ENCODE measurements at places on chromosomes 2 and 18. TPM values are rescaled to one million over a fixed set of nuclear protein-coding genes. Genes with fewer than 3 reads are reported as not detected.

The ANAPC1 gene
- total RNA-seq: 78.4 TPM

The HAAO gene
- total RNA-seq: not detected

The OXER1 gene
- not detected for total RNA-seq

GRCh38 chr2:23435250-23436035 is 50.5 kb downstream of the KLHL29 start:
- no peak for DNase-seq

- no peak for DNase-seq
Measured at GRCh38 chr2:26197516-26197915, 24.6 kb downstream of the GAREM2 start.

DNA sequence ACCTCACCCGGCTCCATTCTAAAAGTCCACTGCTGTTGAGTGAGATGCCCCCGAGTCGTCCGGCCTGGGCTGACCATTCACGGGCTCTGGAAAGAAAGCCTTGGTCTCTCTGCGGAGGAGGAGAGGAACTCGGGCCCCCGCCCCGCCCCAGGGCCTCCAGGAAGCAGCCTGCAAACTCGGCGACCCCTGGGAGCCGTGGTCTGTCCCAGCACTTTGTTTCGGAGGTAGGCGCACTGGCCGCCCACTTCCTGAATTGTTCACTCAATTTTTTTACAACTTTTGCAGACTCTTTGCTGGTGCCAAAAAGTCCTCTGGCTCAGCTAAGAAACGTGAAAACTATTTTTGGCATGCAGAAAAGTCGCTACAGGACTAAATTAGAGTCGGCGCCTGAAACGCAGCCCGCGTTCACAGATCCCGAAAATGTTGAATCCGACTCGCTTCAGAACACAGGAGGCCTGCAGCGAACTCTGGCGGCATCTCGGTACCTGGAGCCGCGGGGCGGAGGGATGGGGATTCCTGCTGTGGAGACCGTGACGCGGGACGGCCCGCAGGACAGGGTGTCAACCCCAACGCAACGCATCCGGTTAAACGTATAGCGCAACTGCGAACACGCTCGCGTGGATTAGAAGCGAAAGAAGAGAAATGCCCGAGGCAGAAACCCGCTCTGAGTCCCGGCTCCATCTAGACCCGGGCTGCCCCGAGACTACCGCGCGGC is 1.5 kb downstream of the PXDN start:
- DNase-seq: no peak

DNA sequence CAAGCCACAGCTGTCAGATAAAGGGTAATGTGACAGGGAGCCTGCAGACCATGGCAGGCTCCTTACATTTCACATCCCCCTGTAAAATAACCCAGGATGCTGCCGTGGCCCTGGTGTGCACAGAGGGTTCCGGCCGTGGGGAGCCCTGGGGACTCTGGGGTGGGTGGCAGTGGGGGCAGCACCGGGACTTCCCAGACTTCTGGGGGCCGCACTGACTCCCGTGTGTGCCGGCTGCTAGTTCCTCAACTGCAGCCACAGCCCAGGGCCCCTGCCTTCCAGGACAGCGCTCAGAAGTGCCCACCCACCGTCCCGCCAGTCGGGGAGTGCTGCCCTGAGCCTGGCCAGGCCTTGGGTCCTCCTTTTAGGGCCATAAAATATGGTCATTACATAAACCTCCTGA is 56.5 kb downstream of the CIB4 start:
- DNase-seq: no peak

DNA sequence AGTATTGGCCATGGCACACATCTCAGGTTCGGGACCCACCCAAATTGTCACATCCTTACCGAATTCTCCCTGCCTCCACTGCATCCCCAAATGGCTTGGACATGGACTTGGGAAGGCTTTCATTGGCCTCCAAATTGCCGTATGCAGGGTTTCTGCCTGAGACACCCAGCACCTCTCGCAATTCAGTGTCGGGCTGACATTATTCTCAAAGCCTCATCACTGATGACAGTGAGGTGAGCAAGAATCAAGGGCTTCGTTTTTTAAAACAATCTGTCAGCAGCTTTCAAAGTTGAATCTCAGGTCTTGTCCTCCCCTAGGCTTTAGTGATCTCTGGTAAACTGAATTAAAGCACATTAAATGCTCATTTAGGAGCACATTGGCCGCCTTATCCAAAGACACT is 29.5 kb upstream of the TGFA start:
- no peak for DNase-seq

Measured in HT1080 (cell line).